Sigmoid colon (tissue), 7 donors: ENCODE measurements at places on chromosomes 2 and 18. TPM values are rescaled to one million over a fixed set of nuclear protein-coding genes. Genes with fewer than 3 reads are reported as not detected.
A peak's percentile ranks its signal among the peaks of the same experiment; 100 is the strongest.

Gene MAP3K19
- polyA plus RNA-seq, result not detected

Gene DSEL
- 0.23 TPM for polyA plus RNA-seq

Gene LOXHD1
- 0.06 TPM for polyA plus RNA-seq

Gene CYS1
- 0.46 TPM for polyA plus RNA-seq

Gene PAIP2B
- 2.3 TPM for polyA plus RNA-seq

GRCh38 chr2:142673836-142674235, 203.6 kb upstream of the KYNU start:
- H3K4me3 ChIP-seq, result no peak overlapping the region
- DNase-seq, result no peak
- H3K27me3 ChIP-seq, result no peaks in the 10 kb centered on the region
- H3K36me3 ChIP-seq, result no peaks in the 10 kb centered on the region
- no peak overlapping the region for H3K27ac ChIP-seq

DNA sequence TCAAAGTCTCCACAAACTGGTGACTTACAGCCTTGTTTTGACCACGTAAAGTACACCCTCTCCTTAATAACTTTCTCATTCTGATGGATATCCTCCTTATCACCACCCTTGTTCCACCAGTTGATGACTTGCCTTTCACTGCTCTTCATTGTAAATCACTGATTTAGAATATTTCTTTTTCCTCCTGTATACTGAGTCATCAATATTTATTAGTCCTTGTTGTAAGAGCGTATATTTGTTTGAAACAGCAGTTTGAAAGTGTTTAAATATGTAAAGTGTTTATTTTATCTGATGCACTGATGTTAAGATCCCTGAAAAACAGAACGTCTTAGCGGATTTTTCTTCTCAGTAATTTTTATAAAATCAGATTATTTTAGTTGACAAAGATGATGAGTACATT, 34.2 kb upstream of the DYSF start:
- no peak for DNase-seq
- no peaks in the 10 kb centered on the region for H3K4me1 ChIP-seq
- peaks cover 28% of the 10 kb centered on the region for H3K36me3 ChIP-seq

GRCh38 chr2:95041060-95041823, 15.7 kb downstream of the MAL start:
- H3K27me3 ChIP-seq, result no peaks in the 10 kb centered on the region
- H3K36me3 ChIP-seq, result no peaks in the 10 kb centered on the region
- H3K4me1 ChIP-seq, result peaks cover 11% of the 10 kb centered on the region
- H3K4me3 ChIP-seq, result no peak overlapping the region
- H3K27ac ChIP-seq, result no peak overlapping the region

DNA sequence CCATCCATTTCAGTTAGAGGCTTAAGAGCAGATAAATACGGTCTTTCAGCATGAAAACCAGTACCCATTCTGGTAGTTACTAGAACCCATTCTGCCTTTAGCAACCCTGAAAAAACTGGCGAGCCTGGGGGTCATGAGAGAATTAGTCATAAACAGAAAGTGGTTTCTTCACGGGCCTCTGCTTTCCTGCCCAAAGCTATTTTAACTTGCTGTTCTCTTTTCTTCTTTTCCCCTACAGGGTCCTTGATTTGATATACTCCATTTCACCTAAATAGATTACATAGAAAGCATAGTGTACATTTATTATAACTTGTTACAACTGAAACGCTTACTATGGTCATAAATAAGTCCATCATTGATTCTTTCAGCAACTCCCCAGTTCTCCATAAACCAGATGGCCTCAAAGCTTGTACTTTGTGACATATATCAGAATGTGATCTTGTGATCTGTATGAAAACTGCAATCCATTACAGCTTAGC, 48.3 kb downstream of the WDFY1 start:
- DNase-seq, result no peak
- H3K27ac ChIP-seq, result no peak overlapping the region
- H3K27me3 ChIP-seq, result no peaks in the 10 kb centered on the region
- peaks cover 22% of the 10 kb centered on the region for H3K36me3 ChIP-seq
- no peaks in the 10 kb centered on the region for H3K4me1 ChIP-seq
- no peak overlapping the region for H3K4me3 ChIP-seq

- H3K27ac ChIP-seq, result no peak overlapping the region
- DNase-seq, result peak; percentile 75
- H3K36me3 ChIP-seq, result no peaks in the 10 kb centered on the region
- H3K27me3 ChIP-seq, result peaks cover 51% of the 10 kb centered on the region
- H3K4me1 ChIP-seq, result peaks cover 36% of the 10 kb centered on the region
- no peak overlapping the region for H3K4me3 ChIP-seq
Observed at GRCh38 chr2:74515981-74516633, 1.9 kb downstream of the TLX2 start.

GRCh38 chr2:72270556-72271275, 123.1 kb upstream of the CYP26B1 start:
- no peaks in the 10 kb centered on the region for H3K36me3 ChIP-seq
- no peak for DNase-seq
- peaks cover 9% of the 10 kb centered on the region for H3K4me1 ChIP-seq
- no peaks in the 10 kb centered on the region for H3K27me3 ChIP-seq
- H3K27ac ChIP-seq, result no peak overlapping the region

DNA sequence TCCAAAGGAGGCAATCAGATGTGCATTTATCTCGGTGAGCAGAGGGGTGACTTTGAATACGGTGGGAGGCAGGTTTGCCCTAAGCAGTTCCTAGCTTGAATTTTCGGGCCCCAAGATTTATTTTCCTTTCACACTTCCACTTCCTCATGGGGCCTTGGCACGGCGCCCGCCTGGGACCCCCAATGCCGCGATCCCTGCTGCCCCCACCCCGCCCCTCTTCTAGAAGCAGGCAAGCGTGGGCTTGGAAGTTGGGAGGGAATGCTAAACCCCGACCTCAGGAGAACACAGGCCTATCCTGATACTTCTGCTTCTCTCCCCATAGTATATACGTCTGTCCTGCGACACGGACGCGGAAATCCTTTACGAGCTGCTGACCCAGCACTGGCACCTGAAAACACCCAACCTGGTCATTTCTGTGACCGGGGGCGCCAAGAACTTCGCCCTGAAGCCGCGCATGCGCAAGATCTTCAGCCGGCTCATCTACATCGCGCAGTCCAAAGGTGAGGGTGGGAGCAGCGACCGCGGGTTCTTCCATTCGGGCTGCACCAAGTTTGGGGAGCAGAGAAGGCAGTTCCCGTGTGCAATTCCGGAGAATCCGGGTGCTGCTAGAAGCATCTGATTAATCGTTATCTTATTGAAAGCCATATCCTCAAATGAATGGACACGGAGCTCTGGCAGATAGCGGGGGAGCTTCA, 21.6 kb downstream of the TRPM8 start:
- H3K4me3 ChIP-seq, result no peak overlapping the region
- H3K36me3 ChIP-seq, result no peaks in the 10 kb centered on the region
- peaks cover 8% of the 10 kb centered on the region for H3K27me3 ChIP-seq
- no peaks in the 10 kb centered on the region for H3K4me1 ChIP-seq
- no peak overlapping the region for H3K27ac ChIP-seq
- no peak for DNase-seq

DNA sequence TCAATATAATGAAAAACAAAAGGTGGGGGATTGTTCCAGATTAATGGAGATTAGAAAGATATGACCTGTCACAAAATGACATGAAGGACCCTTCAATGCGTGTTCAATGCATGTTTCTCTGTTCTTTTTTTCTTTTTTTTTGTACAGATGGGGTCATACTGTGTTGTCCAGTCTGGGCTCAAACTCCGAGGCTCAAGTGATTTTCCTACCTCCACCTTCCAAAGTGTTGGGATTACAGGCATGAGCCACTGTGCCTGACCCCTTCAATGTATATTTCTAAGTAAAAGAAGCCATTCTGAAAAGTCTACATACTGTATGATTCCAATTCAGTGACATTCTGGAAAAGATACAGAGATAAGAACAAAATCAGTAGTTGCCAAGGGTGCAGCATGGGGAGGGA, 32.8 kb downstream of the C2orf76 start:
- H3K27me3 ChIP-seq, result no peaks in the 10 kb centered on the region
- no peak for DNase-seq
- H3K4me1 ChIP-seq, result no peaks in the 10 kb centered on the region
- peaks cover 18% of the 10 kb centered on the region for H3K36me3 ChIP-seq
- H3K27ac ChIP-seq, result no peak overlapping the region
- H3K4me3 ChIP-seq, result no peak overlapping the region

- no peaks in the 10 kb centered on the region for H3K4me1 ChIP-seq
- DNase-seq, result peak; percentile 85
- H3K36me3 ChIP-seq, result peaks cover 26% of the 10 kb centered on the region
- H3K27me3 ChIP-seq, result no peaks in the 10 kb centered on the region
- H3K4me3 ChIP-seq, result no peak overlapping the region
Observed at GRCh38 chr2:239121600-239122012, 273.7 kb downstream of the TWIST2 start.

DNA sequence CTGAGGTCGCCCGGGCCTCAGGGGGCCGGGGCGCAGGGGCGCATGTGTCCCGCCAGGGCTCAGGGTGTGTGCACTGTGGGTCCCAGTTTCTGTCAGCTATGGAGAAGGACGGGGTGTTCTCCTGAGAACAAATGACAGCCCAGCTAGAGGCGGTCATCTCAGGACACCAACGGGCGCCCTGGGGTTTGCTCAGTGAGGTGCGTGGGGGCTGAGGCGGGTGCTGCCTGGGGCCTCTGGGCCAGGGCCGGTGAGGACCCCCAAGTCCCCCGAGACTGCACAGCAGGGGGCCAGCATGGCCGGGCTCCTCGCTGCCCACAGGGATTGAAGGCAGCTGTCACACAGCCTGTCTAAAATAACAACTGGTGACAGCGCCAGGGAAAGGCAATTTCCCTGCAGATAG, 808.8 kb upstream of the SOX11 start:
- H3K4me1 ChIP-seq, result no peaks in the 10 kb centered on the region
- no peaks in the 10 kb centered on the region for H3K36me3 ChIP-seq
- H3K27ac ChIP-seq, result no peak overlapping the region
- no peak for DNase-seq
- H3K27me3 ChIP-seq, result no peaks in the 10 kb centered on the region

DNA sequence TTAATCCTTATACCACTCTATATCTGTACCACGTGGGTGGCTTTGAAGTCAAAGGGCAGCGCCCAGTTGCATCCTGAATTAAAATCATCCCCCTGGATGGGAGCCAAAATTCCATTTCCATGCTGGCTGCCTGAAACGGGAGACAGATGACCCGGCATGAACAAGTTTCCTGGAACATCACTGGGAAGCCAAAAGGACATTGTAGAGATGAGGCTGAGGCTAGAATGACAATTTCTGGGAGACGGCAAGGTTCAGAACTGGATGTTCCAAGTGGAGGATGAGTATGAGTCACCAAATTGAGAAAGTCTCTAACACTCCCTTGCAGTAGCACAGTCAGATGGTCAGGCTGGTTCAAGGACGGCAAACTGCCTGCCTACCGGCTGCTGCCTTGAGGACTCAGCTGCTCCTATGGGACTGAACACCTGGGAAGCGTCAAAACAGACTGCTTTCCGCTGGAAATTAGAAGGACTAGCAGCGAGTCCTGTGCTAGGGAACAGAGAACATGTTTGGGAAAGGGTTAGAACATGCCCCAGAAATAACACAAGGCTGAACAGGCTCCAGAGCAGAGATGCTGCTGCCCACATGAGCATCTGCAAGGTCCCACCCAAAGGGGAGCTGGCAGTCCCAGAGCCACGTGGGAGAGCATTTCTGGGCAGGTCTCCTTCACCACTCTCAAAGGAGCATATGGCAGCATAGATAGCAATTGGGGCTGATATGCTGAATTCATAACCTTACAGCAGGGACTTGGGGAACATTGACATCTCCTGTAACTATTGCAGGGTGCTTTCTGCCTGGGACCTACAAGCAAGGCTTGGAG, 32.0 kb downstream of the YPEL5 start:
- H3K36me3 ChIP-seq, result no peaks in the 10 kb centered on the region
- peak; percentile 92 for DNase-seq
- peaks cover 6% of the 10 kb centered on the region for H3K4me1 ChIP-seq
- peak overlapping the region; percentile 55 for H3K27ac ChIP-seq
- no peak overlapping the region for H3K4me3 ChIP-seq
- no peaks in the 10 kb centered on the region for H3K27me3 ChIP-seq

DNA sequence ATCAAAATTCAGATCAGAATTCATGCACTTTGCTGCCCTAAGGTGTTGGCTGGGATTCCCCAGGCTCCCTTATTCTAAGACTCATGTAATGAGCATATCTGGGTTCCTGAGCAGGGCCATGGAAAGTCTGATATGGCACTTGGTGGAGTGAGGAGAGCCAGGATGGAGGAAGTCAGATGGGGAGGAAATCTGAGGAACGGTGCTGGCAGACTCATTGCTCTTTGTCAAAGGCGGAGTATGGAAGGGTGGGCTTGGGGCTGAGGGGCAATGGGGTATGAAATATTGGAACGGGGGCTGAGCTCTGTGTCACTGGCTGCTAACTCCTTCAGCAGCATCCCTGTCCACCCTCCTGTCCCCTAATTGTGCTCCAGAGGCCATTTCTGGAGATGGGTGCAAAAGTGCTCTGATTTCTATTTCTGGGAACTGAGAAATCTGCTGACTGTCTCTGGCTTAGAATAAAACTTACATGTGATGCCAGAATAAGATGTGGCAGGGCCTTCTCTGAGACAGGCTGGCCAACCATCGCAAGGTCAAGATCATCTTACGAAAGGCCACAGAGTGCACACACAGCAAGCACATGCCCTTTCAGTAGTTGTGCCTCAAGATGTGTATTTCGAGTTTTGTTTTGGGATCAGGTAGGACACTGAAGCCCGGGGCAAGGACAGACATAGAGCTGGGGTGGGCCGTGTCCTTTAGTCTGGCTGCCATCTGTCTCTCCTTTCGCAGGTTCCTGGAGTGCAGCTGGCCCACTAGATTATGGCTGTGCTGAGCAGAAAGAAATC, 480.0 kb upstream of the HS6ST1 start:
- no peaks in the 10 kb centered on the region for H3K36me3 ChIP-seq
- H3K4me3 ChIP-seq, result no peak overlapping the region
- no peaks in the 10 kb centered on the region for H3K27me3 ChIP-seq
- H3K27ac ChIP-seq, result no peak overlapping the region
- H3K4me1 ChIP-seq, result no peaks in the 10 kb centered on the region
- DNase-seq, result no peak

GRCh38 chr18:46402396-46402795, 254.6 kb downstream of the LOXHD1 start:
- H3K36me3 ChIP-seq, result no peaks in the 10 kb centered on the region
- H3K27ac ChIP-seq, result no peak overlapping the region
- no peak overlapping the region for H3K4me3 ChIP-seq
- H3K4me1 ChIP-seq, result no peaks in the 10 kb centered on the region

GRCh38 chr2:60496956-60497355, 56.5 kb downstream of the BCL11A start:
- no peak overlapping the region for H3K27ac ChIP-seq
- no peak overlapping the region for H3K4me3 ChIP-seq
- no peaks in the 10 kb centered on the region for H3K27me3 ChIP-seq

- no peaks in the 10 kb centered on the region for H3K4me1 ChIP-seq
- H3K4me3 ChIP-seq, result no peak overlapping the region
- H3K27me3 ChIP-seq, result no peaks in the 10 kb centered on the region
- no peak for DNase-seq
Observed at GRCh38 chr2:205776139-205776538, 93.8 kb downstream of the NRP2 start.
